ENCODE measurements at places on chromosomes 4 and X.

DNA sequence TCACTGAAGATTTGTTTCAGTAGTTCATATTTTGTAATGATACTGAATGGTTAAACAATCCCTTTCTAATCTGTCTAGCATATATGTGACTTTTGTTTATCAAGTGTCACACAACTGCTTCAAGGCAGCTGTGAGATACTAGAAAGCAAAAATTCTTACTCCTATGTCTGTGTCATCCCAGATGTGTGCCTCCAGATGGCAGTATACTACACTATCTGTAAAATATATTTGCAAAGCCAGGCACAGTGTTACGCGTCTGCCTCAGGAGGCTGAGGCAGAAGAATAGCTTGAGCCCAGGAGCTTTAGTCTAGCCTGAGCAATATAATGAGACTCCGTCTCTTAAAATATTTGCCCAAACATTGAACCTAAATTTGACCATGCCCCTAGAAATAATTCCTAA, 4.0 kb downstream of the NUDT10 start:
- no peaks in the 10 kb centered on the region for H3K36me3 ChIP-seq
- DNase-seq = peak; percentile 8
- H3K27ac ChIP-seq = no peak overlapping the region
- H3K4me1 ChIP-seq = no peaks in the 10 kb centered on the region
- H3K27me3 ChIP-seq = no peaks in the 10 kb centered on the region

DNA sequence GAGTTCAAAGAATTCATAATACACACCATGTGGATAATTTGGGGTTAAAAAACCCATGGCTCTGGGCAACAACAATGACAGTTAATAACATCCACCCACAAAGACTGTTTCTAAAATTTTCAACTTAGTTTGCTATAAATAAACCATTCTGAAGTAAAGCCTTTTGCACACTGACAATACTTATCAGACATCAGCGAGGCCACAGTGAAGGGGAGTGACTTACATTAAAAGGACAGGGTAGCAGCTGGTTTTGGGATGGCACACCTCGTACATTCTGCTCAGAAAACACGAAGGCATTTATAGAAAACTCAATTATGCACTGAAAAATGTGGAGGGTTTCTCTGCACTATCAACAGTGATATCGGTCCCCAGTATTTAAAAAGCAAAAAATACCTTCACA, 4.9 kb upstream of the ASB11 start:
- H3K4me3 ChIP-seq = no peak overlapping the region
- DNase-seq = no peak
- H3K36me3 ChIP-seq = peaks cover 36% of the 10 kb centered on the region
- H3K27me3 ChIP-seq = no peaks in the 10 kb centered on the region
- H3K27ac ChIP-seq = no peak overlapping the region

GRCh38 chrX:20046864-20047263, 56.0 kb upstream of the BCLAF3 start:
- H3K4me1 ChIP-seq = no peaks in the 10 kb centered on the region
- no peaks in the 10 kb centered on the region for H3K36me3 ChIP-seq

DNA sequence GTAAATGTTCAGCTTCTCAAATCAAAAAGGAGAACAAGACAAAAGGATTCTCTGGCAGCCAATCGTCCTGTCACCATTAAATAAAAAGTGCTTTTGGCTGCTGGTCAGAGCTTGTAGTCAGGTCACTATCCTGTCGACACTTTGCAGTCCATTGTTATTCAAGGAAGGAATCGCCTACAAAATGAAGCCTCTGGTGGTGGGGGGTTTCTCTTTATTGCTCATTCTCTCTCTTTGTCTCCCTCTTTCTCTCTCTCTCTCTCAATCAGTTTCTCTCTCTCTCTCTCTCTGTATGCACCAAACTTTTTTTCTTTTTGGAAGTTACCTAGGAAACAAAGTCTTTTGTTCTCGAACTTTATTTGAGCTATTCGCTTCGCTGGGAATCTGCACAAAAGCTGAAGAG, 17.6 kb upstream of the SCML1 start:
- no peak for DNase-seq
- no peak overlapping the region for H3K27ac ChIP-seq
- no peaks in the 10 kb centered on the region for H3K4me1 ChIP-seq
- H3K4me3 ChIP-seq = no peak overlapping the region

GRCh38 chr4:107870916-107871786, 46.4 kb downstream of the SGMS2 start:
- no peak overlapping the region for H3K27ac ChIP-seq
- H3K36me3 ChIP-seq = no peaks in the 10 kb centered on the region
- H3K4me3 ChIP-seq = no peak overlapping the region
- H3K4me1 ChIP-seq = no peaks in the 10 kb centered on the region
- DNase-seq = no peak

DNA sequence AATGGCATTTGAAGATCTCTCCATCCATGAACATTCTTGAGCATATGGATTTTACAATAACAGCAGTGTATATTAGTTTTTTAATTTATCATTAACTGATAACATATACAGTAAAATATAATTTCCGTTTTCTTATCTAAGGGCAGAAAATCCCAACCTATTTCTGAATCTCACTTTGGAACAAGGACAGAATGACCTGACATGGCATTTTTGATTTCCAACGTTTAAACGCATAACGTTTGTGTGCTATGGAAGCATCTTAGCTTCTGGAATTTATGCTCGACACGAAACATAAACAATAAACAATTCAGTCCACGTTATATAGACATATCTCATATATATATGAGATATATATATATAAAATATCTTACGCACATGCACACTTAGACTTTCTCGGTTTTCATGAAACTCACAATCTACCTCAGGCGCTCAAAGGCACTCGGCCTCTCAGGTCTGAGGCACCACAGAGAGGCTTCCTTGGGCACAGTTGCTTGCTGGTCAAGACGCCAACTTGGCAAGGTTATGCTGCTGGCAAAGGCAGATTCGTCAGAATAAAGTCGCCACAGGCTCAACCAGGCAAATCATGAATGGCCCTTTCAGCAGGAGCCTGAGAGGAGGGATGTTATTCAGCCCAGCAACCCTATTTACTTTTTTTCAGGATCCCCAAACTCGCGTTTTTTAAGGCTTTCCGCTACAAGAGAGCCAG, 1.0 kb upstream of the UGT8 start:
- no peaks in the 10 kb centered on the region for H3K36me3 ChIP-seq
- peak overlapping the region; percentile 47 for H3K27ac ChIP-seq
- H3K27me3 ChIP-seq = no peaks in the 10 kb centered on the region
- peak; percentile 20 for DNase-seq

- H3K36me3 ChIP-seq = peaks cover 4% of the 10 kb centered on the region
- H3K27ac ChIP-seq = no peak overlapping the region
- H3K4me3 ChIP-seq = no peak overlapping the region
- DNase-seq = no peak
These were observed 18.6 kb downstream of the PALLD start for GRCh38 chr4:168515222-168516011.

GRCh38 chr4:187417721-187418120, 577.9 kb upstream of the ZFP42 start:
- no peaks in the 10 kb centered on the region for H3K36me3 ChIP-seq
- H3K27ac ChIP-seq = peak overlapping the region; percentile 16
- peaks cover 24% of the 10 kb centered on the region for H3K4me1 ChIP-seq
- H3K27me3 ChIP-seq = no peaks in the 10 kb centered on the region
- no peak overlapping the region for H3K4me3 ChIP-seq

GRCh38 chrX:154369449-154370299, 4.8 kb downstream of the FLNA start:
- peaks cover 9% of the 10 kb centered on the region for H3K4me1 ChIP-seq
- peak overlapping the region; percentile 93 for H3K27ac ChIP-seq
- DNase-seq = peak; percentile 75
- H3K36me3 ChIP-seq = peaks cover 9% of the 10 kb centered on the region
- peak overlapping the region; percentile 83 for H3K4me3 ChIP-seq

DNA sequence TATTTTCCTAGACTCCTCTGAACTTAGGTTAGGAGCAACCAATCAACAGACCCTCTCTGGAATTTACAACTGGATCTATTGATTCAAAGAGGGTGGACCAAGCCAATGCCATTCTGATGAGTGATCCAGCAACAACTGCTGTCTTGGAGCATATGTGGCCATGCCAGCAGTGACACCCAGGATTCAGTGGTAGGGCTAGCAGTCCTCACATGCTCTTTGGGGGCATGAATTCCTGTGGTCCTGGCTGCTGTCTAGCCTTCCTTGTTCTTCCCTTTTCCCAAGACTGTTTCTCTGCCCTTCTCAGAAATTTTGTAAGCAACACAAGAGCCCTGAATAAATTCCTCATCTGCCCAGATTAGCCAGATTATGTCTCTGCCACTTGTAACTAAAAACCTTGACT, 61.5 kb upstream of the GATB start:
- H3K36me3 ChIP-seq = no peaks in the 10 kb centered on the region
- no peaks in the 10 kb centered on the region for H3K27me3 ChIP-seq
- DNase-seq = no peak
- no peaks in the 10 kb centered on the region for H3K4me1 ChIP-seq
- no peak overlapping the region for H3K27ac ChIP-seq

All from SJCRH30 (cell line).